Left ventricle myocardium inferior (tissue), 1 donor: ENCODE measurements at places on chromosomes 13 and 19. TPM values are rescaled to one million over a fixed set of nuclear protein-coding genes. Genes with fewer than 3 reads are reported as not detected.

Gene IZUMO2
- total RNA-seq = not detected

Gene RNF225
- total RNA-seq = not detected

Gene CRX
- not detected for total RNA-seq

Gene GPR183
- 1.7 TPM for total RNA-seq

Gene ZNF714
- 1.7 TPM for total RNA-seq

Gene CACNG6
- total RNA-seq = not detected

Gene SMIM24
- total RNA-seq = not detected

Gene DCT
- 0.16 TPM for total RNA-seq

Gene PRMT1
- 112 TPM for total RNA-seq

Gene ZNF132
- total RNA-seq = 5.7 TPM

Gene UBA52
- 643 TPM for total RNA-seq

Gene GZMM
- total RNA-seq = not detected

Gene RGL3
- 9.2 TPM for total RNA-seq

Gene MYH14
- total RNA-seq = 115 TPM

Gene PSG11
- not detected for total RNA-seq

Gene SYCN
- not detected for total RNA-seq

Gene AP1M2
- total RNA-seq = not detected

Gene NPAS1
- not detected for total RNA-seq

Gene RXFP2
- total RNA-seq = not detected

Gene ZNF790
- total RNA-seq = 7.3 TPM

Gene OXGR1
- total RNA-seq = not detected

Gene PSG4
- total RNA-seq = not detected

Gene CD79A
- total RNA-seq = not detected
